Transverse colon (tissue), 4 donors: ENCODE measurements at places on chromosomes 3 and 15. TPM values are rescaled to one million over a fixed set of nuclear protein-coding genes. Genes with fewer than 3 reads are reported as not detected.

Gene TMEM45A
- total RNA-seq = 1.9 TPM

Gene IMPG2
- total RNA-seq = not detected

Gene PLSCR2
- total RNA-seq = 1.3 TPM

Gene C2CD4A
- total RNA-seq = 0.79 TPM

Gene DNAJC13
- 64.5 TPM for total RNA-seq

Gene MESP2
- total RNA-seq = not detected

Gene P2RY12
- 1.4 TPM for total RNA-seq

Gene UCN2
- not detected for total RNA-seq

Gene IQCF5
- total RNA-seq = not detected

Gene CKMT1B
- 134 TPM for total RNA-seq

Gene CCDC191
- 8.7 TPM for total RNA-seq

Gene GPR160
- 195 TPM for total RNA-seq

Gene SLC38A3
- total RNA-seq = not detected

Gene CLRN1
- 0.14 TPM for total RNA-seq

Gene PARL
- 42.2 TPM for total RNA-seq

Gene GOLGA8G
- not detected for total RNA-seq

Gene ADGRG7
- total RNA-seq = 13.5 TPM

Gene LRRC34
- not detected for total RNA-seq

Gene USP50
- not detected for total RNA-seq

Gene KCNAB1
- total RNA-seq = 1.6 TPM

Gene GAP43
- not detected for total RNA-seq

Gene SLC9C1
- total RNA-seq = not detected

Gene EIF4E3
- 8.6 TPM for total RNA-seq

Gene GMNC
- not detected for total RNA-seq

Gene CHST13
- total RNA-seq = not detected

Gene CACNA2D2
- total RNA-seq = 0.55 TPM

Gene SLC12A8
- 7.4 TPM for total RNA-seq

Gene ACTRT3
- total RNA-seq = 0.96 TPM

Gene HEMK1
- 7.8 TPM for total RNA-seq

Gene CMTM6
- 61.3 TPM for total RNA-seq

Gene SNTN
- not detected for total RNA-seq

Gene SPTBN5
- 0.16 TPM for total RNA-seq

Gene IL16
- 27.7 TPM for total RNA-seq

Gene TAMM41
- 4.9 TPM for total RNA-seq

Gene AADACL2
- total RNA-seq = not detected

Gene PARP15
- total RNA-seq = 1.2 TPM
